ENCODE measurements at places on chromosomes 6 and 20. TPM values are rescaled to one million over a fixed set of nuclear protein-coding genes. Genes with fewer than 3 reads are reported as not detected.

DNA sequence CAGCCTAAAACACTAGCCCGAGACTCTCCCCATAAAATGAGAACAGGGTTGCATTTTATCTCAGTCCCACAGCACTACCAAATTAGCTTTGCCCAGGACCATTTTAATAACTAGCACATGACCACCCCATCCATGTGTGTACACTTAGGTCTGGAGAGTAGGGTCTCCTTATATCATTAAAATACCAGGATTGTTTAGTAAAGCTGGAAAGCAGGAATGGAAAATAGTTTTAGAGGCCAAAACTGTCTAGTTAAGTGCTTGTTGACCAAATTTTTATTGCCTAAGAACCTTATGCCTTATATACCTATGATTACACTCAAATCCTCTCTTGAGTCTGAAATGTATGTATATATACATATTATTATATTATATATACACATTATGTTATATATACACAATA, 608.4 kb downstream of the HDGFL1 start:
- no peaks in the 10 kb centered on the region for H3K36me3 ChIP-seq
- no peak for DNase-seq
- H3K4me1 ChIP-seq, result no peaks in the 10 kb centered on the region
- no peak overlapping the region for H3K4me3 ChIP-seq

- no peaks in the 10 kb centered on the region for H3K36me3 ChIP-seq
- DNase-seq, result no peak
- H3K27ac ChIP-seq, result no peak overlapping the region
- H3K4me1 ChIP-seq, result no peaks in the 10 kb centered on the region
Observed at GRCh38 chr20:4252005-4252404, 236.6 kb upstream of the RNF24 start.

DNA sequence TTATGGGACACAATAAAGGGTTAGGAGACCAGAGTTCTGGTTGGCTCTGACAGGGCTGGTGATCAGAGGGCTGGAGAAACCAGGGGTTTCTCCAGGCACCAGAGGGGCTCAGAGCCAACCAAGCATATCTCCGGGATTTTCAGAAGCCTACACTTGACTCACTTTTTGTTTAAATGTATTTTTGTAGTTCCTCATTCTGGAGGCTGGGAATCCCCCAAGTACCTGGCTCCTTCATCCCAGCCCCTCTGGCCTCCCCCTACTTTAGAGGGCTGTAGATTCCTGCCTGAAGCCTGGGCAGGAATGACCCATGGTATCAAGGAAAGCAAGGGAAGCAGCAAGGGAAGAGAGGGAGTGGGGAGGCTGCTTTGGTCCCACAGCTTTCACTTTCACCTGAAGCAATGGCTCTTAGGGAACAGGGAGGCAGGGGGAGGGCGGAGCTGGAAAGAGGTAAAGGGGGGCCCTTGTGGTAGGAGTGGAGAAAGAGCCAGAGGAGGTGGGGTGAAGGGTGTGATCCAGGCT, 973 bp downstream of the CD40 start:
- no peaks in the 10 kb centered on the region for H3K36me3 ChIP-seq
- DNase-seq, result no peak

BACH2 gene
- 2.8 TPM for polyA plus RNA-seq

MAP7 gene
- 37.2 TPM for polyA plus RNA-seq
